ENCODE measurements at places on chromosomes 3 and 15.

- DNase-seq: no peak
Observed at GRCh38 chr15:50676799-50677483, 9.7 kb downstream of the TRPM7 start.

DNA sequence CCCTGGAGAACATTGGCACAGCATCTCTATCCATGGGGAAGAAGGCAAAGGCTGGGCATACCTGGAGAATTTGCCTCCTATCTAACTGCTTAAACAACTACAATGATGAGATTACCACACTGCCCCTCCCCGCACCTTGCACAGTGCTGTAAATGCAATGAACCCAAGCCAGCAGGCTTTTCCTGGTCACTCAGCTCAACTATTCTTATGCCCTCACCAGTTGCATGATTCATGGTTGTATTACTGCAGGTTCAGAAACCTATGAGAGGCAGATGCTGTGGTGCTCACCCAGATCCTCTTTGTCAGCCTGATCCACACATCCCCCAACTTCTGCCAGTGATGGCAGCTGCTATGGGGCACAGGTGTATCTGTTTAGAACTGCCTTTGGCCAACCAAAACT is 77.7 kb upstream of the STAC start:
- DNase-seq: no peak

GRCh38 chr3:19907523-19907922 is 26.5 kb downstream of the EFHB start:
- DNase-seq: no peak

GRCh38 chr3:196712514-196713413 is 587 bp downstream of the PIGX start:
- DNase-seq: peak; percentile 63

DNA sequence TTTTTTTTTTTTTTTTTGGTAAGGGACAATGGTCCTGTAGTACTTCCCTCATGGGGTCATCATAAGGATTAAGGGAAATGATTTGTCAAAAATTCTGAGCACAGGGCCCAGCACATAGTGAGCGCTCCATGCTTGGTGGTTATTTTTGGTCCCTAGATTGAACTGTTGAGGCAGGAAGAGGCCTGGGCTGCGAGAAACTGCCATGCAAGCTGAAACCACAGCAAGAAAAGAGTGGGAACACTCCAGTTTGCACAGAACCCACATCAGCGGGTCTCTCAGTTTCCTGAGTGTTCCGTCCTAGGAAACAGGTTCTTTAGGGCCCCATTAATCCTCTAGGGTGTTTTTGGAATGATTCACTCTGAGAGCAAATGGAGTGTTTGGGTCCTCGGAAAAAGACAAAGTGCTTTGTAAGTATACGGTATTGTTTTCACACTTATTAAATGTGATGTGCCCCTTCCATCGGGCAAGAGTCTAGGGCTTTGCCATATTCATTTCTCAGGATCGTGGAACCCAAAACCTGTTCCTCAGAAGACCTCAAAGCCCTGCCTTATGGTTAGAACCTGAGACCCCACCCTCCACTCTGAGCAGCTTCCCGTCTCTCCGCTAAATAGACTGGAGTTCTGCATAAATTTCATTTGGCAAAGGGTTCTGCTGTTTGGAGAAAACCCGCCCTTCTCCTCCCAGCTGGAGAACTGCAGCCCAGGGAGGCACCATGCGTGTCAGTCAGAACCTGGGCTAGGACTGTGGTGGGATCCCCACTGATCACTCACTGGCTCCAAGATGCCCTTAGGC is 60.4 kb downstream of the SPSB4 start:
- DNase-seq: no peak

GRCh38 chr15:62934236-62934971 is 108.1 kb upstream of the TPM1 start:
- no peak for DNase-seq

GRCh38 chr15:69855258-69856000 is 242.3 kb downstream of the TLE3 start:
- no peak for DNase-seq

GRCh38 chr15:88833731-88834100 is 30.5 kb downstream of the ACAN start:
- no peak for DNase-seq

- no peak for DNase-seq
Observed at GRCh38 chr3:193843474-193844301, 250.7 kb downstream of the OPA1 start.
